GM20000 (cell line): ENCODE measurements at places on chromosomes 7 and 10.

DNA sequence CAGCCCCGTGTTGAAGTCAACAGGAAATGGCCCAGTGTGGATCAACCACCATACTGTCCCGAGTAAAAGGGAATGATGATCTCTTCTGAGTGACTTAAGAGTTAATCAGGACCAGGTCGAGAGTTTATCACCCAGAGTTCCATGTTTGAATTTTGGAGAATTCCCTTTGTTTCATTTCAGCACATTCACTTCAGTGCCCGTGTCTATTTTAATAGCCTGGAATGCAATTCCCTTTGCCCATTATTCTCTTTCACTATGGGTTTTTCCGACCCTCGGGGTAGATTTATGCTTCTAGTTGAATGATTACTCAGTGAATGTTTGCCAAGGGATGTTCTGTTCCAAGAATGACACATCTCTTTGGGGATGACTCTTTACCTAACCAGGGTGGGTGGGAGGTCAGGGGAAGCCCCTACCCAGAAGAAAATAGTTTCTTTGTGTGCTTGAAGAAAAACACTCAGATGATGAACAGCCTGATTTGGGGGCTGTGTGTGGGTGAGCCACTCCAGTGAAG lies 594.9 kb downstream of the INHBA start:
- DNase-seq, result no peak

- DNase-seq, result no peak
Measured at GRCh38 chr7:23653942-23654341, 26.1 kb upstream of the FAM221A start.

- no peak for DNase-seq
Measured at GRCh38 chr10:6120691-6121090, 31.9 kb downstream of the RBM17 start.

DNA sequence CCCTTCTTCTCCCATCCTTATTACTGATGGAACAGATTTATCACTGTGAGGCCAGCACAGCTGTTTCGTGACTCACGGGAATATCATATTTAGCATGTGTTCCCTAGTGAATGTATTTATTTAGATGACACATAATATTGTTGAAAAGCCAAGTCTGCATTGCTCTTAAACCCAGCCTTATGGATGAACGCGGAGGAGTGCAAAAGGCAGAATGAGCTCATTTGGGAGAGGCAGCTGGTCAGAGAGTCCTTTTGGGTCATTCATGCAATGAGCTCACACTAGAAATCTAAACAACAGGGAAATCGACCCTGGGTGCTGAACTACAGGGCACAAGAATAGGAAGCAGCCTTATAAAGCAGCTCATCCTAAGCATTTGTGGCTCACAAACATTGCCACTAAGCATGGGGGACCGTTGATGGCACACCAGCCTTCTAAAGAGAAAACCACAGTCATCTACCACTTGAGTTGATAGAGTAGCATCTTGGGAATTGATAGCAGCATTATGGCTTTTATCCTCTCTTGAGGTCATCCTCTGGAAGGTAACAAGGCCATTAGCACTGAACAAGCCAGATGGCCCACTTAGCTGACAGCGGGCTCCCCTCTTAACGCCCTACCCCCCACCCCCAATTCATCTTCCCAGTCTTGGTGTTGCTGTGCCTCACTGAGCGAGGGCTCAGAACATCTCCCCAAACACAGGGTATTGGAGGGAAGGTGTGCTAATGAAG lies 32.9 kb upstream of the SDK1 start:
- no peak for DNase-seq
